CD4-positive, alpha-beta T cell (primary cell): ENCODE measurements at places on chromosomes 1 and 21.

DNA sequence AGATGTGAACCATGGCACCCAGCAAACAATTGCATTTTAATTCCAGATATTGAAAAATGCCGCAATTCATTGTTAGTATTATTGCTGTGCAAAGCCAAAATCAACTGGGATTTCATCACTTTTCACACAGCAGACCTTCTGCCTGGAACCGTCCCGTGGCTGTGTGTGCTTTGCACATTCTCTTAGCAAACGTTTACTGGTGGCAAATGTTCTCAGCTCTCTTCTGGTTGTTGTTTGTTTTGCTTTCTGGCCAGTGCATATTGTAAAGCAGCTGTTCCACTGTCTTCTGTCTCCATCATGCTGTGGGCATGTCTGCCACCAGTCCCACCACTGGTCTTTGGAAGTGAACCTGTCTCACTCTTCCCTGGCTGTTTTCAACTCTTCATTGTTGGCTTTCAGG, 19.8 kb upstream of the TTLL10 start:
- no peak for DNase-seq

DNA sequence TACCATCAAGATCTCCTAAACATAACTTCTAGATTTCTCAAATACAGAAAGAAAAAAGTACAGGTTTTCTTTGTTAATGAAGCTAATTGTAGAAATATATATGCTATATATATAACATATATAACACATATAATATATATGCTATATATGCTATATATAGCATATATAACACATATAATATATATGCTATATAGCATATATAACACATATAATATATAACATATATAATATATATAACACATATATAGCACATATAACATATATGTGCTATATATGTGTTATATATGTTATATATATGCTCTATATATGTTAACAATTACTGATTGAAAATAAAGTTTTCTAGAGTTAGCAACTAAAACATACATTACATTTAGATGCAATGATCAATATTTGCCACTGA, 34.8 kb downstream of the RGS21 start:
- no peak for DNase-seq

DNA sequence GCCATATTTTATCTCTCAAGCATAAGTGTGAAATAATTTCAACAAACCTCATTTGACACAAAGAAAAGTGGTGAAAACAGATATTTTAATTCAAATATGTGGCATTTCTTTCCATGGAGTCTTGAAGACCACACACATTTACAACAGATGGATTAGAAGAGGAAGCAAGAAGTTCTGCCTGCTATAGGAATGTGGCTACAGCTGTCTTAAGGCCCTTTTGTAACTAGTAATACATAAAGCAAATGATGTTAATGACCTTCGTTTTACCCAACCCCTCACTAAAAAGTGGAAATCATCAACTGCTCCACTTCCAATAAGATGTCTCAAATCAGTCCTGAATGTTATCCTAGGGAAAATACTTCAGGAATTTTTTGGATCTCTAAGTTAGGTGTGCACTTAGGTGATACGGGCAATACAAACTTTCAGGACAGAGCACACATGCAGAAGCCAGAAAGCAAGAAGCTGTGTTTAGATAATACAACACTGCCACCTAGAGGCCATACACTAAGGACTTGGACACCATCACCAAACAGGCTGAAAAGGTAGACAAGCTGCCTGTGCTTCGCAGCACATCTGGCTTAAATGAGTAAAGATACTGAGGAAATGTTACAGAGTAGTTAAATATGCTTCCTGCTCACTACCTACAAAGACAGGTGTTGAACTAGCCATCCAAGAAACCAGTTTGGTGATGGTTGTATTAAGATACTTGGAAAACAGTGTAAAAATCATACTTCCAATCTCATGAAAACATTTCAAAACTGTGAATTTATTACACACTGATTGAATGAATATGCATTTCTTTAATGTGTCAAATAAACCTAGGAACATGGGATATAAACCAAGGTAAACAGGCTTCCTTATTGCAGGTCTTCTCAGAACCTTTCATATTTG, 24.4 kb downstream of the RRAGC start:
- DNase-seq: no peak

- no peak for DNase-seq
Observed at GRCh38 chr1:228207851-228208821, at the start of gene OBSCN. OBSCN (plus strand) TSS chr1:228208044; CDS start chr1:228211784, 3,740 bp downstream.

DNA sequence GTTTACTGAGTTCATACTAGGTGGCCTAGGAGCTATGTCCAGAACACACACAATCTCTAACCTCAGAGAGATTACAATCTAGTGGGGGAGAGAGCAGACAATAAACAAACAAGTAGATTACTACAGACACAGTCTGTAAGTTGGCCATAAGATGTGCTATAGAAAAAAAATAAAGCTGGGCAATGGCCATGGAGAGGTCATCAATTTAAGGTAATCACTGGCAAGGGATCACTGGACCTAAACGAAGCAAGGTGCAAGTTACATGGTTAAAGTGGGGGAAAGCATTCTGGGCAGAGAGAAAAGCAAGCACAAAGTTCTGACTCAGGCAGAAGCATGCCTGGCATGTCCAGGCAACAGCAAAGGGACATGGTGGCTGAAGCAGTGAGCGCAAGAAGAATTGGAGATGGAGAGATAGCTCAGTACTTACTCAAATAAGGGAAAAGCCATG, 147.0 kb downstream of the RERE start:
- DNase-seq: no peak

- no peak for DNase-seq
Observed at GRCh38 chr1:199336745-199337640, 690.5 kb upstream of the NR5A2 start.

- DNase-seq: no peak
Observed at GRCh38 chr1:198754670-198755069, 115.8 kb downstream of the PTPRC start.

DNA sequence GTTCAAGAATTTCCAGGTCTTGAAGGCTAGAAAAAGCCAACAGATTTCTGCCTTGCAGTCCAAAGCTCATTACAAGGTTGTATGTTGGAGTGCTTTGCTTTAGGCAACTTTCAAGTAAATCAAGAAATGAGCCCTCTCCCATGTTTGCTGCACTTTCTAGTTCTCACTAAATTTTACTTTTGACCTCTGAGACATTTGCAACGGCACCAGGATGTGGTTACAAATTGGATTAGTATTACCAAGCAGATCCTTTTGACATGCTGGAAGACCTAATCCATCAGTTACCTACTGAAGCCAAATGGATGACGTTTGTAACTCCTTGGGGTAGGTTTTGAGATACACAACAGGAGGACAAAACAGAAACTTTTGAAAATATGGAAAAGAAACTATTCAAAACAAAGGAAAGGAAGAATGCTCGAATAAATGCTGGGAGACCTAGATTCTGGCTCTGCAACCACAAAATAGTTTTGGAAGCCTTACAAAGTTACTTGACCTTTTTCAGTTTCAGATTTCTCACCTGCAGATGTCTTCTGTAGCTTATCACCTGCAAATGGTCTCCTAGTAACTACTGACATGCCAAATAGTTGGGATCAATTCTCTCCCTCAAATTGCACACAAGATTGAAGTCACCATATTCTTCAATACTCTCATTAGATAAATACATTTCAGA, 251.7 kb upstream of the ADGRL2 start:
- no peak for DNase-seq
